ENCODE measurements at places on chromosomes 2 and 18.
A peak's percentile ranks its signal among the peaks of the same experiment; 100 is the strongest.

- DNase-seq = no peak
Measured at GRCh38 chr2:1874950-1875349, 130.6 kb upstream of the PXDN start.

GRCh38 chr2:15858466-15858865 lies 81.9 kb upstream of the MYCN start:
- DNase-seq = no peak

- no peak for DNase-seq
Measured at GRCh38 chr18:10145546-10145945, 231.7 kb downstream of the VAPA start.

DNA sequence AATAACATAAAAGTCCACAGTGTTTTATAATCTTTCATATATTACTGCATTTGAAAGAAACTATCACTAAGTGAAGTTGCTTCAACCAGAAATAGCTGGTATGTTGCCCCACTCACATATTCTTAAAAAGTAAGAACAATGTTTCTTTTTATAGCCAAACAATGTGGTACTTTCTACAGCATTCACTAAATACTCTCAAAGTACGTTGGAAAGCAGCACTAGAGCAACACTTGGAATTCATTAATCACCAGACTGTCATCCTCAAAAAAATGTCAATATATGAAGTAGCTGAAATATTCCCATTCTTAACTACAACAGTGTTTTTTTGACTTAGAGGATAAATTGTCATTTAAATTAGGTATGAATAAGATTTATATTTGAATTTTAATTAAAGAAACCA lies 32.8 kb downstream of the COBLL1 start:
- no peak for DNase-seq

DNA sequence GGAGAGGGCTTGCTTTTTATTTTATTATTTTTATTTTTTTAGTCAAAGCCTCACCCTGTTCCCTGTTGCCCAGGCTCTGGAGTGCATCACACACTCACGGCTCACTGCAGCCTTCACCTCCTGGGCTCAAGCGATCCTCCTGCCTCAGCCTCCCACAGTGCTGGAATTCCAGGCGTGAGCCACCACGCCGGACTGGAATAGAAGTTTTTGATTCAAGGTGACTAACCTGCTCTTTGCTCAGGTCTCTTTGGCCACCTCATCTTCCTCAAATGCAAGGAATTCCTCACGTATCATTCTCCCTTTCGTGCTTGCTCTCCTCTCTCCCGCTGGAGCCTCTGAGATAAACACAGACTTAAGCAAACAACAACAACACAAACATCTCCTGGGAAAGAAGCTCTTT lies 636.8 kb downstream of the ADCYAP1 start:
- DNase-seq = no peak

DNA sequence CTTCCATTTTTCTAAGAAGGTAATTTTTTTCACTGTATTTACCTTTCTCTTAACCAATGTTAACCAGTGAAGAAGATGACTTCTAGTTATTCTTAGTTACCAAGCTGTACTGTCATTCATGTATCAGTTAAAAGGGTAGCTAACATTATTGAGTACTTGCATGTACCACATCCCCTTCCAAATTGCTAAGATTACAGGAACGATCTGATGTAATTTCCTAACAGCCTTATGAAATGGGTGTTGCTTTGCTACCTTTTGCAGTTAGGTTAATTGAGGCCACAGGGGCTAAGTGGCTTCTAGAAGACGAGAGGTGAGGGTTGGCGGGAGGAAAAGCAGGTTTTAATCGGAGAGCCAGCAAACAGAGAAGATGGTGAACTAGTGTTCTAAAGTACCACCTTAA lies 1.8 kb upstream of the SULT6B1 start:
- no peak for DNase-seq

DNA sequence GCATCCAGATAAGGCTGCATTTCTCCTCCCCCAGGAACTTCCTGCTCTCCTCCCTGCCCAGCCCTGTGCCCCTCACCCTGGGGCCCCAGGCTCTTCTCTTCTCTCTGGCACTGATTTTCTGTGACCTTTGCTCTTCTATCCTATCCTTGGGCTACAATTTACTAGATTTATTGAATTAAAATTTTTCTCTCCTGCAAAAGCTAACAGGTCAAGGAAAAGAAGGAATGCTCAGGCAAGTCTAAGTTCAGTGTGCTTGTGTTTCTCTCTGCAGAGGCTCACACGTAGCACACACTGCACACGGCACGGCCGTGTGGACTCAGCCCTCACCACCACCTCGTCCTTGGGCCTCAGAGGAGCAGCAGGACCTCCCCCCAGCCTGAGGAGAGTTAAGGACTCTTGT lies 94.2 kb upstream of the SNTG2 start:
- DNase-seq = no peak

DNA sequence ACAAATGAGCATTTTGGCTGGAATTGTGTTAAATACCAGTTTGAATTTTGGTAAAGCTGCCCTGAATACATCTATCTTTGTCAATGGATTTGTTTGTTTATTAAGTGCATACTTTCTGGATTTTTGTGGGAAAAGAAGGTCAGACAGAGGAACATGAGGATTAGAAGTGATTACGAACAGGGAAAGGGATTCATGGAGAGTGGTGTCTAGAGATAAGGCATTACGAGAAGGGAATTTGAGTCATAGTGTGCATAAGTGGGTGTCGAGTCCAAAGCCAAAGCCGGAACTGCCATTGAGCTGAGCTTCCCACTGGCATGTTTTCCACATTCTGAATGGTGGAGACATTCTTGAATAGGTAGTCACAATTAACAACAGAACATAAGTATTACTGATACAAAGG lies 68.9 kb upstream of the EFEMP1 start:
- DNase-seq = peak; percentile 99

DNA sequence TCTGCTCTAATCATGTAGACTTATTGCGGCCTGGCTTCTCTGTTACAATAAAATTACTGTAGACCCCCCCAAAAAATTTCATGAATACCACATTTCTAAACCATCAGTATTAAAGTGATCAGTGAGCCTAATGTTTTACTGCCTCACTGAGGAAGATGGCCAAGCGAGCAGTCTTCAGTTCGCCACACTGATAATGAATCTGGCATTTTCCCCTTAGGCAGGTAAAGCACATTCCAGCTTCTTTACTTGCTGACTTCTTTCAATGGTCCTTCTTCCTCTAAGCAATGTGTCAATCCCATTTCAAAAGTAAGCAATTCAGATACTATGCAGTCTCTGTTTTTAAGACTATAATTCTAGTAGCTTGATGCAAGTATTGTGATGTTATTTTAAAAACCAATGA lies 137.6 kb downstream of the LAMA1 start:
- DNase-seq = no peak

DNA sequence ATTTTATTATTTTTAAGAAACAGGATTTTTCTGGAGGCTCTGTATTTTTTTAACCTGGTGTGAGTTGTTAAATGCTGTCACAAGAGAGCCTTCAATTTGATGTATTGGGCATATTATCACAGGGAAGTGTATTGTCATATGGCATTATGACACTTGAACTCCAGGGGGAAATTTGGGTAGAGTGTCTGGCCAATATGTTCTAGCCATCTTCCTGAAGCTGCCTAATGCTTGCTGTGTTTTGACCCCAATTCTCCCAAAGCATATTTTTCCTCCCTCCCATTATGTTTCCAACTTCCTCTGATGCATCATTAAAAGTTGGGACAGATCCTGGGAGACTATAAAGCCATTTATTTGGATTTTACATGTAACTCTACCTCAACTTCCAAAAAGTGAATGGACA lies 214.1 kb upstream of the SESTD1 start:
- DNase-seq = no peak

- DNase-seq = peak; percentile 39
Measured at GRCh38 chr18:3186678-3187658, 32.8 kb downstream of the MYOM1 start.

DNA sequence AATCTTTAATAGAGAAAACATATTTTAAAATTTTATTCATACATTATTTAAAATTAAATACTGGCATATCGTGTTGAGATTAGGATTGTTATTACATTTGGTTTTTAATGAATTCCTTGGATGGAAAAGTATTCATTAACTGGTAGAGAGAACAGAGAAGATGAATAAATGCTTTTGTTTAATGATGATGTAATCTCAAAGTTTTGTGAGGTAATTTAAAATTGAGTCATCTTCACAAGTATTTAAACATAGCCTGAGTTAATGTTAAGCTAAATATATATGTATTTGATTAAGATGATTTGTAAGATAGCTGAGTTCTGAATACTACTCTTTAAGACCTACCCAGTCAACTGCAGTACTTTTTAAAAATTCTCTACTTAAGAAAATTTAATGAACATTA lies 713.4 kb upstream of the VRK2 start:
- DNase-seq = peak; percentile 10

DNA sequence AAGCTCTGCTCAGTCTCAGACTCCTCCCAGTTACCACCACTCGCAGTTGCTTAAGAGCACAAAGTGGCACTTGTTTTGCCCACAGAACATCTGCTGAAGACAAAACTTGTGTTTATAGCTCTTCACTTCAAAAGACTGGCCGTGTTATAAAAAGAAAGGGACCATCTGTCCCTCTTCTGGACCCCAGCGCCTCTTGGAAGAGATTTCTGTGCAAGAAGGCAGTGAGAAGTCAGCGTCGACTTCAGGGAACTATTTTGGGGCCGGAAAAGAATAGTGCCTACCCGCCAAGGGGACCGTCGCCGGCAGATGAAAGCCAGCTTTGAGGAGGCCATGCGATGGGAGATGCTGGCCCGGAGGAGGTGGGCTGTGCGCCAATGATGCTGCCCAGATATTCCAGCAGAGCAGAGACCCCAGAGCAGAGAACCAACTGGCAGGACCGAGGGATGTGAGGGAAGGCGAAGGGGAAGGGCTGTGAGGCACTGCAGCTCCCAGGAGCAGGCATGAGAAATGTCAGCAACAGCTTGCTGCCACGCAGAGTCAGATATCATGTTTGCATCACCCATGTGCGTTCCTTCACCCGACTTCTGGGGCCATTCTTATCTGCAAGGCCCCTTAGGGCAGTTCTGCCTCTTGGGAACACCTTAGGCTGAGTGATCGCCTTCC lies 270.9 kb downstream of the ATAD2B start:
- no peak for DNase-seq

GRCh38 chr18:49137093-49137492 lies 186.3 kb upstream of the SMAD7 start:
- DNase-seq = no peak

DNA sequence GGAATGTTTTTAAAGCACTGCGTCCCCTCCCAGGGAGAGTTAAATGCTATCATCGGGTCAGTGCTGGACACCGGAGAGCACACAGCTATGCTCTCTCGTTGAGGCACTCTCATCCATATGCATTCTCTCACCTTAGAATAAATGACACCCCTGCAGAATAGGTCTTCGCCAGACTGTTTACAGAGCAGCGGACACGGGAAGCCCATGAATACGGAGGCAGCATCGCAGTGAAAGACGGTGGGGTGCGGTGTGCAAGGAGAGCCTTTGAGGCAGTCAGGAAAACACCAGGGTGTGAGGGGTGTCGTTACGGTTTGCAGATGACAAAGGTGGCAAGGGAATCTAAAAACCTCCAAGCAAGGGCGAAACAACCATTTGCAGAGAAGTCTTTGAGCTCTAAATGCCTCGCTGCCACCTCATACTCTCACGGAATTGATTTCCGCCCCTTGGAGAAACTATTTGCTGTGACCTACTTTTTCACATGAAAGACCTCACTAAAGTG lies 169.2 kb upstream of the FHL2 start:
- no peak for DNase-seq

- DNase-seq = no peak
Measured at GRCh38 chr2:21396252-21396651, 272.5 kb downstream of the TDRD15 start.

- DNase-seq = no peak
Measured at GRCh38 chr2:222232372-222232771, 66.4 kb downstream of the PAX3 start.

DNA sequence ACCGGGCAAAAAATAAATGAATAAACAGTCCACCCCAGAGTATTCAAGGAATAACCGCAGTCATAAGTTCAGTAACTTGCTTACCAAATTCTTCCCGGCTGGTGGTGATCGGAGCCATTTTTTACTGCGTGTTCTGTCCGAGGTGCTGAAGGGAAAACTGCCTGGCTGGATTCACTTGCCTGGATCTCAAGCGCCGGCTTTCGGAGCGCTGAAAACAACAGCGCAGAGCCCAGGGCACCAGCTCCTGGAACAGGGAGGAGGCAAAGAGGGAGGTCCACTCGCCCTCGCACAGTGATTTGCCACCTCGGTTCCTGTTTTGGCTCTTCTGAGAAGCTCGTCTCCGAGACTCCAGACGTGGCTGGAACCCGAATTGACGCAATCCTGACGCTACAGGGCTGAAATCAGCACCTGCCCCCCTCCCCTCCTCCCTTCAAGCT lies at the start of gene SYT4:
Gene SYT4, minus strand, starts transcription at position 327 of the 437 bp plus-strand sequence. Its CDS starts 209 bp downstream, at position 118.
- no peak for DNase-seq

DNA sequence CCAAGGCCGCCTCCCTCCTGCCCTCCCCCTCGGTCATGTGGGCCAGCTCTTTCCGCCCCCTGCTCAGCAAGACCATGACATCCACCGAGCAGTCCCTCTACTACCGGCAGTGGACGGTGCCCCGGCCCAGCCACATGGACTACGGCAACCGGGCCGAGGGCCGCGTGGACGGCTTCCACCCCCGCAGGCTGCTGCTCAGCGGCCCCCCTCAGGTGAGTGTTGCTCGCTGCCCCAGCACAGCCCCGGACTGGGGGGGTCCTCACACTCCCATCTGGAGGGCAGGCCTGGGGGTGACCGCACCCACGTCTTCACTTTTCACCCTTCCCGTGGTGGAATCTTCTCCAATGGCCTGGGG lies 51.3 kb downstream of the NTSR2 start:
- no peak for DNase-seq

DNA sequence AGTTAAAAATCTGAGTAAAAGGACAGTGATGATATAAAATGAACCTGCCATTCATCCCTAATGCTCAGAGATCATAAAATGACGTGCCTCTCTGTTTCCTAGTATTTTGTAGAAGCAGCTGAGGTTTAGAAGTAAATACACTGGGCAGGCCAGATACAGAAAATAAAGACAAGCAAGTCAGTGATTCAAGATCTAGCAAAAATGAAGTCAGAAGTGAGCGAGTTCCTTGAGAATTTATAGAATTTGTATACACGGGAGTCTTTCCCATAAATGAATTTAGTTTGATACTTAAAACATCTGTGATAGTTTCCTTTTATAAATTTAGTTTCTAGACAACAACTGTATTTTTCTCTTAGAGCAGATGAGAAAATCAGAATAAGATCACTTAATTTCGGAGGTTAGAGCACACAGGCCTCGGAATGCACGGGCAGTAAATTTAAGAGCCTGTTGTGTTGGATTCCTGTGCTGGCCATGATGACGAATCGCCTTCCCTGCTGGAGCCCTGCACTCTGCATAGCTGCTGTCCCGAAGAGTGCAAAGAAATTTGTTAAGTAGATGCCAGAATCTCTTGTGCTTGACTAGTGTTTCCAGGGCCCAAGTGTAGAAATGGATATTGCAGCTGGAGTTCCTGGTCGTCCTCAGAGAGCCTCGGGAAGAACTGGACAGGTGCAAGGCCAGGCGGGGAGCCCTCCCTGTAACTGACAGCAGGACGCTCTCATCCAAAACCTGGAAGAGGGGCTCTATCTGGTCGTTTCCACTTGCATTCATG lies 83.7 kb upstream of the RBM44 start:
- DNase-seq = peak; percentile 63

DNA sequence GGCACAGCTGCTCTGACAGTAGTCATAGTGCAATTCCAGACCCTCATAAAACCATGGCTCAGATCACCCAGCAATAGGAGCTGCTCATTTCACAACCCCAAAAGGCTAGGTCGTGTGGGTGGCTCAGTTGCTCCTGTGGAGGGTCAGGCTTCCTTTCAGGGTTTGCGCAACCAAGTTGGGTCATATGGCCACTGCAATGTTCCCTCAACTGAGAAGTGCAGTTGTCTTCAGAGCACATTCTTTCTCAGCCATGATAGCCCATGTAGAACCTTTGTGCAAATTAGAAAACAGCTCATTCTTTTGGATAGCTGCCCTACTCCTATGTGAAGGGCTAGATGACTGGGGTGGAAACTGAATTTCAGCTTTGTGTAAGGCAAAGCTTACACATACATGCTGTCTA lies 3.2 kb downstream of the SERPINB13 start:
- DNase-seq = no peak

All from ELR (cell line).